Eye (tissue), 1 donor: ENCODE measurements at places on chromosomes 5 and 9.

- DNase-seq: no peak
Observed at GRCh38 chr9:129235931-129236331, 57.9 kb upstream of the IER5L start.

DNA sequence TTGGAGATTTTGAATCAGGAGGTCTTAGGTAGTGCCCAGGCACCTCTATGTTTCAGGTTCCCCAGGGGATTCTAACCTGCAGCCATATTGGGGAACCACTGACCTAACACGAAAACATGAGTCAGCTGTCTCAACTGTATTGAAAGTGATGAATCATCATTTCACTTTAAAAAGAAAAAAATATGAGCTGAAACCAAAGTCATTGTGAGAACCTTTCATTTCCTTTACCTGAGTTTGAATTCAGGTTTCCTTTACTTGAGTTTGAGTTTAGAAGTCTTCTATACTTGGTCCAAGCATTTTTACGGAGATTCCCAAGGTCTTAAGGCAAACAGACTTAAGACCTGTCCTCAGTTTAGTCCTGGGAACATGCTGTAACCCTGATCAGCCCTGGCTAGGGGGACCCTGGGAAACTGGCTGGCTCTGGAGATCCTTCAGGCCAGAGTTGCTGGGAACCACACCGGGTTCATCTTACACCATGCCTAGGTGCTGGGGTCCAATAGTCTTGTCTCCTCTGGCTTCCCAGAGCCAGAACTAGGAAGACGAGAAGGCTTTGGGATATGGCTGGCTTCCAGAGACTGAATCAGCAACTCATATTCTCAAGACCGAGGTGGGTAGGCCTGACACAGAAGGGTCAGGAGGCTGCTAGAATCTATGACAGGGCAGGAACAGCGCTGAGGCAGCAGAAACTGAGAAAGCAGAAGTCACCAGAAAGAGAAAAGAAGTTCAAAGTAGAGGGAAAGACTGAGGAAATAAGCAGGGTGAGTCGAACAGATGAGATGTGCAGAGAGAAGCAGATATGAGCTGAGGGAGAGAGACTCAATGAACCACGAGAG is 16.4 kb upstream of the PDCD1LG2 start:
- no peak for DNase-seq

DNA sequence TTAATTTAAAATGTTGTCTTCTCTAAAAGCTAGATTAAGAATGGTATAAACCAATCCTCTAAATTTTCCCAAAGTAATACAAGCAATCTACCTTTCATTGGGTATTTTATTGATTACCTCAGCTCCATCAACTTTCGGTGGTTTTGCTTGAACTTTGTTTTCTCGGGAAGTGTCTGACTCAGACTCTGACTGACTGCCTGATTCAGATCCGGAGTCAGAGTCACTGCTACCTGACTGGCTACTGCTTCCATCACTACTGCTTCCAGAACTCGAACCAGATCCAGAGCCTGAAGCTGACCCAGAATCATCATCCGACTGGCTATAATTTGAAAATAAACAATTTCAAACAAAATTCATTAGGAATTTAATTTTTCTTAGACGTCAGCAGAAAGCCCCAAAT is 24.0 kb downstream of the CHD1 start:
- DNase-seq: no peak

DNA sequence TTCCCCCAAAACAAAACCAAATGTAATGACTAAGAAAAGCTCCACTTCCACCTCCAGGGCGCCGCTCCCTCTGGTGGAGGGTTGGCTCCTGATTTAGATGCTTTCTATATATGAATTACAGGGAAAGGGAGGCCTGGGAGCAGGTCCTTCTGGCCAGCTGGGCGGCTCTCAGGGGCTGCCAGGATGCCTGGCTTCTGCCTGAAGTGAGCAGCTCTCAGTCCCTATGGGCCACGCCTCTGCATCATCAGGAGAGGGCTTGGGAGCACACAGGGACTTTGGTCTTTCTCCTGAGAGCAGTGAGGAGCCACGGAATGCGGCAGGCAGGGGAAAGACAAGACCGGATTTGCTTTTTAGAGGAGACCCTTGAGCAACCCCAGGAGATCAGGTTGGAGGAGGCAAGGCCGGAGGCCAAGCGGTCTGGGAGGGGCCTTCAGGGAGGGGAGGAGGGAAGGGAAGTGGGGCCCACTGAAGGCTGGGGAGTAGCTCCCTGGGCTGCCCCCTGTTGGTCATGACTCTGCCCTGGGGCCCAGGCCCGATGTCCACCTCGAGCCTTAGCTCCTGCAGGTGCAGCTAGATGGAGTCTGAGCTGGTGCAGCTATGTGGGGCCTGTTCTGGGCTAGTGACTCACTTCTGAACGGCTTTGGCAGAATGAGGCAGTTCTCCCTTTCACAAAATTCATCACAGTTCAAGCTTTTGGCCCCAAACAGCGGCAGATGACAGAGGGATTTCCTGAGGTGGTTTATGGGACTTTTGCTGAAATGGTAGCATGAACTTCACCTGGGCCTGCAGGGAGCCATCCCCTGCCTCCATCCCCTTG is 11.3 kb upstream of the GRHPR start:
- no peak for DNase-seq

DNA sequence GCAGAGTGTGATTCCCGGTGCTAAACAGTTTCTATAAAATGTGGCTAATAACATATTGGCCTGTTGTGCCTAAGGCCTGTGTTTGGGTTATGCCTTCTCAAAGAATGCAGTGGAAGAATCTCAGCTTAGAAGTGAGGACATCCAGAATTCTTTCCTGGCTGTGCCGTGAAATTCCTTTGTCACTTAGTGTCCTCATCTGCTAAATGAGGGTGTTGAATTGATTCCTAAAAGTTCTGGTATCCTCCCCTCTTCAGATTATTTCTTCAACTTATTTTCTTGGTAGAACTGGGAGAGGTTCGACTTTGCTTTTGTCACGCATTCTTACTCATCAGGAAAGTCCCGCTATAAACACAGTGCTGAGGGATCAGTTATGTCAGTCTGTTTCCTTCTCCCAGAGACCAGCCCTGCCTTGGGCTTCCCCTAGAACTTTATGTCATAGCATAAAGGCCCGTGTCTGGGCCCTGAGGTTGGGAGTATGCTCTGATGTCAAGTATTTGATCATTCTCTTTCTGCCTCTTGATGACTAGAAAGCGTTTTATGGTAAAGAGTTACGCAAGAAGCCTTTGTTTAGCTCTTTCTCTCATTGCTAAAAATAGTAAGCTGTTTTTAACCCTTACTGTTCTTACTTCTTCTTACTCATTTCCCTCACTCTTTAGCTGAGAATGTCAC is 29.5 kb downstream of the MTAP start:
- no peak for DNase-seq
